NCI-H345 (cell line): ENCODE measurements at places on chromosomes 3 and 15.

DNA sequence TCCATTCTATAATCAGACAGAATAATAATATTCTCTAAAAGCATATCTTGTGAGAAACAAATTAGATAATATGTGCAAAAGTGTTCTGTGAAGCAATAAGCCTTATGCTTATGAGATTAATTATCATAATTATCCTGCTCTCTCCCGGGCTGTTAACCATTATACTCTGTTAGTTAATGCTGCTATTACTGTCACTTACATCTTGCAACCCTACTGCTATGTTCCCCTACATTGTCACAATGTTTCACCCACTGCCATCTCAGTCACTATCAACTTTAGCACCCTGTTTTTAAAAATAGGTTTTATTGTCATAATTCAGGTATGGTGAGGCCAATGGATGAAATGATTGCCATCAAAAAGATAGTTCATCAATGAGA is 15.2 kb upstream of the KLHL24 start:
- DNase-seq = no peak

GRCh38 chr15:100880139-100880896 is 687 bp downstream of the ALDH1A3 start:
- DNase-seq = no peak

DNA sequence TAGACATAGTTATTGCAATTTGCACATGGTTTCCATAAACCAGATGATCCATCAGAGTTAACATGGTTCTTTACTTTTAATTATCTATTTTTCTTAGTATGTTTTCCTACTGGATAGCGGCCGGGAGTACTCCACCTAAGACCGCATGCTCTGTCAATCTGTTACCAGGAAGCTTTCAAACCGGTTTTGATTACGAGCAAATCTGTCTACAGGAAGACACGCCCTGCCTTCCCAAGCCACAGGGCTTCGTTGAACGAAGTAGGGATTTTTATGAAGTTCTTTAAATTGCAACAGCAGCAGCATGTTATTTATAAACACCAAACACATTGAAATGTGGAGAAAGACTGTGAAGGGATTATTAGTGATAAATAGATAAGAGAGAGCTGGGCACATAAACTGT is 283.3 kb upstream of the ROBO2 start:
- no peak for DNase-seq

- no peak for DNase-seq
Measured at GRCh38 chr15:66071160-66071920, 182.2 kb downstream of the MEGF11 start.

- DNase-seq = no peak
Measured at GRCh38 chr3:106255870-106256248, 387.0 kb upstream of the CBLB start.

GRCh38 chr3:198017090-198017489 is 57.1 kb downstream of the LMLN start:
- no peak for DNase-seq

DNA sequence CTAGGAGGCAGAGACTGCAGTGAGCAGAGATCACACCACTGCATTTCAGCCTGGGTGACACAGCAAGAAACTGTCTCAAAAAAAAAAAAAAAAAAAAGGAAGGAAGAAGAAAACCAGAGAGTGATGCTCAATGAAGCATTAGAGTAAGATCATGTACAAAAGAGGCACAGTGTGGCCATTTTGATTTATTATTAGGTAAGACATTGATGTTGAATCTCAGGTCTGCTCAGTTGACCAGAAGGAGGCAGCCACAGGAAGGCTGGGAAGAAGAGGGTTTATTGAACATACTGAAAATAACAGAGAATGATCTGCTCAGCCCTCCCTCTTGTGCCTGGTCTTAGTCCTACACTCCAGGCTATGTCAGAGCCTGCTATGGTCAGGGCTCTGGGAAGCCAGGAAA is 15.6 kb downstream of the LRRK1 start:
- DNase-seq = no peak

GRCh38 chr3:4426782-4427344 is 40.2 kb downstream of the SUMF1 start:
- DNase-seq = no peak

DNA sequence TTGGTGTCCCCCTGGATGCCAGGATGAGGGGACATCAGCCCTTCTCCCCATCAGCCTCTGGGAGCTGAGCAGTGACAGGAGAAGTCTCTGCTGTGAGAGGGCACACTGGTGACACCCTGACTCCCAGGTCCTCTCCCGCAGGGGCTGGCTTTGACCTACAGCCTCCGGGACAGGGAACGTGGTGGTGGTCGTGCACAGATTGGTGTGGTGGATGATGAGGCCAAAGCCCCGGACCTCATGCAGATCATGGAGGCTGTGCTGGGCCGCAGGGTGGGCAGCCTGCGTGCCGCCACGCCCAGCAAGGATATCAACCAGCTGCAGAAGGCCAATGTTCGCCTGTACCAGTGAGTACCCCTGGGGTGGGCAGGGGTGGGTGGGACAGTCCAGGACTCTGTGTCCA is 6.8 kb downstream of the VILL start:
- DNase-seq = no peak

DNA sequence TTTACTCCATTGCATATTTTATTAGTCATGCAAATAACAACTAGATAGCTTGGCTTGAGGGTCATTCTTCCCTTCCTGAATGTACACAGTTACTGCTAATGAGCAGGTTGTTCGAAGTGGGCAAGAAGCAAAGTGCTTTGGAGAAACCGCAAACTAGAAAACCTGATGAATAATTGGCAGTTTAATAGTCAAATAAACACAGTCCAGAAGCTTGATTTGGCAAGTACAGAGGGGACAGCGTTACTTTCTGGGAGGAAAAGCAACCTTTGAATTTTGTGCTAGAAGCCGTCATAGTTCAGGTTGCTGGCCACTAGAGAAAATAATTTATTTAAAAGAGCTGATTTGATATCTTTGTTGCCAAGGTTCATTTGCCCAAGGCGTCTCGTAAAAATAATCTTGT is 94.9 kb downstream of the MFSD1 start:
- DNase-seq = no peak

GRCh38 chr3:132311841-132312240 is 5.4 kb upstream of the ACP3 start:
- no peak for DNase-seq

GRCh38 chr15:38593524-38593923 is 28.9 kb upstream of the RASGRP1 start:
- DNase-seq = no peak

- DNase-seq = no peak
Measured at GRCh38 chr3:138241061-138241460, 54.0 kb downstream of the ARMC8 start.

GRCh38 chr3:134476306-134476705 is 9.5 kb downstream of the ANAPC13 start:
- no peak for DNase-seq

GRCh38 chr3:36302158-36302509 is 78.2 kb upstream of the STAC start:
- DNase-seq = no peak
